ENCODE measurements at places on chromosomes 7 and 10.

DNA sequence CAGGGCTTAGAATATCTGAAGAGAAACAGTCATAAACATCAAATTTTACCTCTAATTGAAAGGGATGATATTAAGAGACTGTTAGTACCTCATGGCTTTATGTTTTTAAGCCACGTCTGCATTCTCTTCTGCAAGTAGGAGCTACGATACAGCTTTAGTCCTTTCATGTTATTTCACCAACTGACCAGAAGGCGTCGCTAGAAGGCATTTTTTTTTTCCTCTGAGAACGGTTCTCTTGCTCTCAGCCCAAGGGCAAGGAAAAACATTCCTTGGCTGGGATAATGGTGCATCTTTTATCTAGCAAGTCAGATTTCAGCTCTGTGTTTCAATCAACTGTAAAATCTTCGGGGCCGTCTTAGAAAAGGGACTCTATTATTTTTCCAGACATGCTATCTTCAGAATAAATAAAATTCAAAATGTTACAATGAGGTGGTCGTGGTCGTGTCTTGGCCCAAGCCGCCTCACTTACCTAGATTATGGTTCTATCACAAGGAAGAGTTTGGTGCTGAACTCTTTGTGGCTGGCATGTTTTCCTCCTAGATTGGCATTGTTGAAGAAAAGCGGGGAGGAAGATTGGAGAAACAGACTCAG lies 41.6 kb upstream of the LYZL2 start:
- DNase-seq, result no peak

GRCh38 chr10:124508907-124509454 lies 47.4 kb downstream of the LHPP start:
- no peak for DNase-seq

DNA sequence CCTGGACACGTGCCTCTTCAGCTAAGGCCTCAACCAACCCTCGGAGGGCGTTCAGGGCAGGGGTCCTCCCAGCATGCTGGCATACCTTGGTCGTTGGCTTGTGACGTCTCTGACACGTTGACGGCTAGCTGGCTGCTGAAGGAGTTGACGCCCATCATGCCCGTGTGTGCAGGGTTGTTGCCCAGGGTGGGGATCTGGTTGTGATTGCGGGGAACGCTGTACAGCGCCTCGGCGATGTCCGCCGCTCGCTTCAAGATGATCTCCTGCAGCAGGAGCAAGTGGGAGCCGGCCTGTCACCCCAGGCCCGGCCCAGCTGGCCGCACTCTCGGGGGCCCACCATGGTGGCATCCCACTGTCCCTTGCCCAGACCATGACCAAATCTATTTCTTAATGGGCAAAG lies 122.0 kb downstream of the EBF3 start:
- DNase-seq, result no peak

GRCh38 chr10:31908157-31908556 lies 20.5 kb downstream of the ARHGAP12 start:
- DNase-seq, result no peak

DNA sequence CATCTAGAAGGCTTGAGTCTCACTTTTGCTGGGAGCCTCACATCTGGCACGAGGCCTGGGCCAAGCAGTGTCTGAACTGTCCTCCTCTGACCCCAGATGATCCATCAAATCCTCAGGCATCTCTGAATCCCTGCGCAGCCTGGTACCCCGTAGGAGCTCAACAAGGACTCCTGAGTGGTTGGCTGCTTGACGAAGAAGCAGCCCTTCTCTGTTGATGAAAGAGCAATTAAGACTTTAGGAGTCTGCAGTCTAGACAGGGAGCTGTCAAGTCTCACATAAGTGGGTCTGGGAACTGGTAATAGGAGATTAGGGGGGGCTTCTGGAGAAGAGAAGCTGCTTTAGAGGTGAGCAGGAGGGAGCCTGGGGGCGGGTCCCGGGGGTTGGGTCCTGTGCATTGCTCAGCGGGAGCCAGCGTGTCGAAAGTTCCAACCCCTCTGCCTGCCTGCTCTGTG lies 326.0 kb downstream of the RPS24 start:
- no peak for DNase-seq

DNA sequence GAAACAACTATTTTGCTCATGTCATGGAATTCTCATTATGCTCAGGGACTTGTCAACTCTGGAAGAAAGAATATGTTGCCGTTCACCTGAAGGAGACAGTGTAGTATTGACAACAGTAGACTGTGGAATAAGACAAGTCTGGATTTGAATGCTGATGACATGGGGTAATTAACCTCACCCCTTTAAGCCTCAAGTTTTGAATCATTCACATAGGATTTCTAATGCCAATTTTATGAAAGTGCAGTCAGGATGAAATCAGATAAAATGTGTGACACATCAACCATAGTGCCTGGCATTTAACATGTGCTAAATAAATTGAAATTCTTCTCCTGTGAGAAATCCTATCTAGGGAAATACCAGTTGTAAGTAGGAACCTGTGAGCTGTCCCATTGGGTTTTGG lies 305.8 kb downstream of the KIF20B start:
- DNase-seq, result no peak

- DNase-seq, result no peak
Observed at GRCh38 chr7:106874076-106874475, 9.0 kb downstream of the PIK3CG start.

DNA sequence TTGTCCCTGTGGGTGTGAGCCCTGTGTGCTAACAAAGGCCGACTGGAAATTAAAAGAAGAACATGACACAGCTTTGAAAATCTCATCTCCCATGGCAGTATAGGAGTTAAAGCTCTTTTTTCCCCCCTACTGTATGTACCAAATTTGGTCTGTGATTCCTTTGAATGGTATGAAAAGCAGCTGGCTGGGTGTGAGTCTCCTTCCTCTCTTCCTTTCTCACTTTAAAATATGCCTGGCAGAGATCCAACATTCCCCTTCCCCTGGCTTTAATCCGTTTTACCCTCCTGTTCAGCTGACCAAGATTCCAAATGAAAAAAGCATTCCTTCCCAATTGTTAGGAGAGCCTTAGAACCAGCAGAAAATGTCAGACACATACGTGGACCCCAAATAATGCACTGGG lies 225.0 kb upstream of the CELF2 start:
- DNase-seq, result no peak

GRCh38 chr7:142797391-142798377 lies 26.9 kb downstream of the PRSS2 start:
- no peak for DNase-seq

GRCh38 chr7:150903606-150904005 lies 51.3 kb downstream of the AOC1 start:
- DNase-seq, result no peak

GRCh38 chr7:756231-756927 lies 29.3 kb upstream of the PRKAR1B start:
- DNase-seq, result no peak

- DNase-seq, result no peak
Observed at GRCh38 chr10:74624501-74624900, 201.9 kb upstream of the KAT6B start.

DNA sequence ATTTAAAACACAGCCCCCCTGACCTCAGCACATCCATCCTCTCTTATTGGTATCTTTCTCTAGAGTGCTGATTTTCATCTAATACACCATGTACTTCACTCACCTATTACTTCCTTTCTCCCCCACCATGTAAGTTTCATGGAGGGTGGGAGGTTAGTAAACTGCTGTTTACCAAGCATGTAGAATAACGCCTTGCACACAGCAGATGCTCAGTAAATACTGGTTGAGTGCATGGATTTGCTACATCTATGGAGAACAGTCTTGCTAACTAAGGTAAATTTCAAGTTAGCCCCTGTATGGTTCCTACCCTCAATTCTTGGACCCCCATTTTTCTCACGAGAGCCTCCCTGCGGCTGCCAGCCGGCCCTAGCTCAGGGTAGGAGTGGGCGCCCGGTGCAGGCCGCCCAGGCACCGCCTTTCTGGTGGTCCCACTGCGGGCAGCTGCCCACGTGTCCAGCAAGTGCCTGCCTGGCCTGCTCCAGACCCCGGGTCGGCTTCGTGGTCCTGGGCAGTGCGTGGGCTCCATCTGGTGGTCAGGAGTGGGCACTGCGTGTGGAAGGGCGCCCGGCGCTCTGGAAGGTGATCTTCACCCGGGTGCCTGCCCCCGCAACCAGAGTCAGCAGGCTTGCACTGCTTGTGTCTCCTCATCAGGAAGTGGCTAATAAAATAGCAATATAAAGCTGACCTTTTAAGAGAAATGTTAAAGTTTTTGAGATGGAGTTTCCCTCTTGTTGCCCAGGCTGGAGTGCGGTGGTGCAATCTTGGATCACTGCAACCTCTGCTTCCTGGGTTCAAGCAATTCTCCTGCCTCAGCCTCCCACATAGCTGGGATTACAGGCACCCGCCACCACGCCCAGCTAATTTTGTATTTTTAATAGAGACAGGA lies 63.4 kb upstream of the DNAJB6 start:
- DNase-seq, result peak; percentile 1

- DNase-seq, result no peak
Observed at GRCh38 chr7:45088821-45089340, at the start of gene NACAD. NACAD (minus strand) TSS chr7:45088969; CDS start chr7:45088894, 75 bp downstream.

DNA sequence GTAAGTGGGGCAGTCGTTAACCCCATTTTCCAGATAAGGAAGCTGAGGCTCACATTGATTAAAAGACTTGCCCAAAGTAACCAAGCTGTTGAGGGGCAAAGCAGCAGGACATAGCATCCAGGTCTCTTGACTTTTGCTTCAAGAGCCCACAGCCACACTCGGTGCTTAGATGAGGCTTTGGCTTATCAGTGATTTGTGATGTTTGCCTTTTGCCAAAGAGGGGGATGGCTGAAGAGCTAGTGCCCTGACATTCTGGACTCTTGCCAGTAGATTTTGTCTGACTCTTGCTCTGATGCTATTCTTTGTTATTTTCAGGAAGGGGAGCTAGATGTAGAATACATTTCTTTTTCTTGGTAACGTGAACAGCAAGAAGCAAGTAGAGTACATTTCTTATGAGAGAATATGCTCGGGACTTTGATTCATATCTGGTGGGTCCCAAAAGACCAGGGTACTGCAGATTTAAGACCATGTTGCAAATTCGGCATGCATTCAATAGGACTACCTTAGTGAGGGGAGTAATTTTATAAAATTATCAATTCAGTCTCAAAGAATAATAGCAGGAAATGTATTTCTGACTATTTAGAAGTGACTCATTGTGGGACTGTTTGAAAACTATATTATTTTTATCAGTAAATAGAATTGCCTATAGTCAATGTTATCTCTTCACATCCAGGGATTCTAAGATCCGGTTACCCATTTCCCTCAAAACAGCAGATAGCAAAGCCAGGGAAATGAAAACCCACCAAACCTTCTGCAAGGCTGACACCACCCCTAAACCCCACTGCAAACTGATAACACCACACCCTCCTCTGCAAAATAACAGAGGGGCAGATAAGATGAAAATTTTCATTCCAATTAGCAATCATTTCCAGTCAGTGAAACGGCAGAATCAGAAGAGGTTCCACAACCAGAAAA lies 180.0 kb upstream of the BMPER start:
- DNase-seq, result no peak

GRCh38 chr7:7564323-7564780 lies 2.3 kb upstream of the MIOS start:
- no peak for DNase-seq

DNA sequence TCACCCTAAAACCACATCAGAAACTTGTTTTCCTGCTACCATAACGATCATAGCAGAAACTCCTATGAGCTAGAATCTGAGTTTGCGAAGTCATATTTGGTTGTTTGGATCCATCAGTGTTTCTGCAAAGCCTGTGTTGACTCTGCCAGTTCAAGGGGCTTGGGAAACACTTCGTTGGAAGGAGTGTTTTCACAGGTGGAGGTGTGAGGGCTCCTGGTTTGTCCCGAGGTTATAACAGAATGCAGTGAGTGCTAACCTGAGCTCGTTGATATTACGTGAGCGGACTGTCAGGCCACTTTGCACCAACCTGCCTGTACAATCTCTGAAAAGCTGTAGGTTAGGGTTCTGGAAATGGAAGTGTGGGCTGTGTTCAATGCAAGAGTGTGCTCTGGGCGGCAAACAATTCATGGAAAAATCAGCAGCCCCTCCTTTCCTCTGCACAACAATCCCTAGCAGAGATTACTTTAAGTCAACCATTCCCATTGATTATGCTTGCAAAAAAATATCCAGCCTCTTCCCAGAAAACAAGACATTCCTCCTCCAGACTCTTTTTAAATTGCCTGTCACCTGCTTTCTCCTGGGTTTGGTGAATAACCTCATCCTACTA lies 622.0 kb downstream of the TYW1 start:
- no peak for DNase-seq

GRCh38 chr10:115975506-115975905 lies 297.5 kb downstream of the GFRA1 start:
- no peak for DNase-seq

DNA sequence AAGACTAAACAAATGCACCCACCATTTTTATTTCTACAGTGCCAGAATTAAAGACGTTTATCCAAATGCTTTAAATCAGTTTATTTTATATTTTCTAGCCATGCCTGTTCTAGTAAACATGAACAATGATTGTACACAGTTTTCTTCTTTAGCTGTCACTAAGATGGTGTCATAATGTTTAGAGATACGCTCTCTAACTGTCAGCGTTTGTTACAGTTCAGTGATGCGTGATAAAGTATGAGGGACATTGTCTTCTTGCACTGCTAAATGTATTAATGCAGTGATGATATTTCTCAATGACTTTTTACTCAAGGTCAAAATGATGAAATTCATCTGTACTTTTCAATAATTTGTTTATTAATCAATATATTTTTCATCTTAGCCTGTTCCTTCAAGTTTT lies 513.6 kb downstream of the ATRNL1 start:
- no peak for DNase-seq

- no peak for DNase-seq
Observed at GRCh38 chr7:100604976-100605911, 3.1 kb downstream of the PCOLCE start.

DNA sequence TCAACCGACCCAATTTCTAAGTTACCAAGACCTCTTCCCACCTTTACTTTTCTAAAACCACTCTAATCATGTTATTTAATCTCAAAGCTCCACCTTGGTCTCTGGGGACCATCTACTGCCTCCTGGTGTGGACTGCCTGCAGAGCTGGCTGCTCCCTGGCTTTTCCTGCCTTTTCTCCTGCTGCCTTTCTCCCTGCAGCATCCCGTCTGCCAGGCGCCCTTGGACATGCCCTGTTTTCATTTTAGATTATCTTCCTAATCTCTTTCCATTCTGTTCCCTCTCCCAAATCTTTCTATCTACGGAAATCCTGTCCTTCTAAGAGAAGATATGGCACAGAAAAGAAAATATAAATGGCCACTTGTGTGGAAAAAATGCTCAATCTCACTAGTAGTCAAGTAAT lies 23.1 kb downstream of the TCAF1 start:
- DNase-seq, result no peak

DNA sequence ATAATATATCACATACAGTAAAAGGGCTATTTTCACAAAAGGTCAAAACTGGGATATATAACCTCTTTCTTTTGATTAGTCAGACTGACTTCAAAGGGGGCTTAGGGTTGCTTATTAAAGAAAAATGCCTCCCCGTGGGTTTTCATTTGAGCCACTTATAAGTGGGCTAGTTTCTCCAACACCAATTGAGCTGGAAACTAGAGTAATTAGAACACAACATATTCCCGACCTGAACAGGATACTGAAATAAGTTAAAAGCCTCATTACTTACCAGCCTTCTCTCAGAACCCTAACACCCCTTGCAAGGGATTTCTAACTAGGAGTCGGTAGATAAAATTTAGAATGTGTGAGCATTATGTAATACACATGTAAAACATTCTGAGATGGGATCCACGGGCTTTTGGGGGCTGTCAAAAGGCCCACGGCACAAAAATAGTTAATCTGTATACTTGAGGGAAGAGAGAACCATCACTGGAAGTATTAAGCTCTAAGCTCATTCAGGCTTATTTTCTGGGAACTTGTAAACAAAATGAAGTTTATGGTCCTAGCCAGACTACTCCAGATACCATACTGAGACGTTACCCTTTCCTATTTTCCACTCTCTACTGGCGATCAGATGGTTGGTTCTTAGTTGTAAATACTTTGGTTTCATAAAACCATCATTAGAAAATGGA lies 29.3 kb upstream of the KMT2E start:
- DNase-seq, result no peak

Data from cerebellar nuclear complex (tissue), 1 donor.